NCI-H774 (cell line): ENCODE measurements at places on chromosomes 4 and X.

DNA sequence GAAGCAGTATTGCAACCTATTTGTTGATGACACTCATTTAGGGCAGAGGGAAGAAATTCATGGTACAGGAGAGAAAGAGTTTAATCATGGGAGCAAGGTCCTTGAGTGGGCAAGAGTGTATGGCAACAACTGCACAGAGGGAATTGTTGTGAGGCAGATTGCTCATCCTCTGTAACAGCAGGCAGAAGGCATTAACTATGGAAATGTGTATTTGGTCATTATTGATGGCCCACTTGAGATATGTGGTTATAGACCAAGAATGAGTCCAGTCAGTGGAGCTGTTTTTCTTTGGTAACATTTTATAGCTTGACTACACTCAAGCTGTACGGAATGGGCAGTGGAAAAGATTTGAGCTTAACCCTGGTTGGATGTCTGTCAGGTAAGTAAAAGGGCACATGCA, 15.9 kb downstream of the PLRG1 start:
- no peak for DNase-seq

- DNase-seq, result no peak
These were observed 582.1 kb upstream of the TENM3 start for GRCh38 chr4:181661090-181661489.

- DNase-seq, result peak; percentile 61
These were observed 75.0 kb upstream of the DHX15 start for GRCh38 chr4:24659241-24659961.

GRCh38 chr4:42167709-42168108, 15.3 kb upstream of the BEND4 start:
- no peak for DNase-seq

DNA sequence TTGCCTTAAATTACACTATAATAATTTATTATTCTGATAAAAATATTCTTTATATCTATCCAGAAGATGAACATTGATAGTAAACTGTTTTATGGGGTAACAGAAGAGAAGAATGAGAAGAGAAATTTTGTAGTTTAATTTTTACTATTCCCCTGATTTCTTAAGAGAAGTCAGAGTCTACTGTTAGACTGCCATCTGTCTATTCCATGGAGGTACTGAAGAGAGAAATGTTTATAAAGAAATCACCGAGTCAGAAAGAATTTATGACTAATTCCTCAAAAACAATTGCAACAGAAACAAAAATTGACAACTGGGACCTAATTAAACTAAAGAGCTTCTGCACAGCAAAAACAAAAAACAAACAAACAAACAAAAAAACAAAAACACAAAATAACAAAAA, 149.9 kb downstream of the FGF16 start:
- DNase-seq, result no peak

- no peak for DNase-seq
These were observed 193.0 kb upstream of the RPS6KA3 start for GRCh38 chrX:20459410-20460350.

GRCh38 chrX:69031971-69032391, 133.3 kb downstream of the PJA1 start:
- DNase-seq, result no peak

GRCh38 chrX:97234471-97235081, 350.9 kb downstream of the RPA4 start:
- DNase-seq, result no peak

GRCh38 chr4:73864961-73865360, 4.2 kb upstream of the CXCL1 start:
- no peak for DNase-seq

GRCh38 chr4:27090406-27090805, 229.8 kb downstream of the STIM2 start:
- no peak for DNase-seq

- DNase-seq, result no peak
These were observed 84.7 kb upstream of the NDST3 start for GRCh38 chr4:117949621-117950020.

DNA sequence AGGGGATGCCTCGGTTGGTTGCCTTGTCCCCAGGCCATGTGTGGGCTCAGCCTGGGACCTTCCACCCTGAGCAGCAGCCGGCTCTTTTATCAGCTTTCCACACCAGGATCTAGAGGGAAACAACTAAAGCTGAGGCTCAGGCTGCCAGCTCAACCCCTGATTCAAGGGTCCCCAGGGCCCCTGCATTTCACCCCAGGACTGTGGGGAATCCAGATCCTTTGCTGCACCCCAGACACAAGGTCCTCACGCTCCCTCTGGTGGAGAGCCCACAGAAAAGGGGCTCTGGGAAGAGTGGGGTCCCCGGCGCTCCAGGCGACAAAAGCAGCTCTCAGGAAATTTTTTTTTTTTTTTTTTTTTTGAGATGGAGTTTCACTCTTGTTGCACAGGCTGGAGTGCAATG, 64.3 kb downstream of the ZFYVE28 start:
- DNase-seq, result no peak

DNA sequence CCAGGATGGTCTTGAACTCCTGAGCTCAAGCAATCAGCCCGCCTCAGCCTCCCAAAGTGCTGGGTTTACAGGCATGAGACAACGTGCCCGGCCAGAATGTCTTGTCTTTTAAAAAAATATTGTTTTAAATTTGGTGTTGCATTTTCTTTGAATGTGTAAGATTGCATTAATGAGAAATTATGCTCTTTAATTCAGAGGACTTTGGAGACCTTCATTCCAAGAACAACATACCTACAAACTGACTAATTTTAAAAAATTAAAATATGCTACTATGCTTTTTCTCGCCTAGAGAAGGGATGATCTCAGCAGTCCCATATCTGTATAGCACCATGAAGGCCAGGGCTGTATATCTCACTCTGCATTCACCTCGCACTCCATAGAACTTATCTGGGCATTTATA, 204.3 kb upstream of the SLC7A11 start:
- no peak for DNase-seq

DNA sequence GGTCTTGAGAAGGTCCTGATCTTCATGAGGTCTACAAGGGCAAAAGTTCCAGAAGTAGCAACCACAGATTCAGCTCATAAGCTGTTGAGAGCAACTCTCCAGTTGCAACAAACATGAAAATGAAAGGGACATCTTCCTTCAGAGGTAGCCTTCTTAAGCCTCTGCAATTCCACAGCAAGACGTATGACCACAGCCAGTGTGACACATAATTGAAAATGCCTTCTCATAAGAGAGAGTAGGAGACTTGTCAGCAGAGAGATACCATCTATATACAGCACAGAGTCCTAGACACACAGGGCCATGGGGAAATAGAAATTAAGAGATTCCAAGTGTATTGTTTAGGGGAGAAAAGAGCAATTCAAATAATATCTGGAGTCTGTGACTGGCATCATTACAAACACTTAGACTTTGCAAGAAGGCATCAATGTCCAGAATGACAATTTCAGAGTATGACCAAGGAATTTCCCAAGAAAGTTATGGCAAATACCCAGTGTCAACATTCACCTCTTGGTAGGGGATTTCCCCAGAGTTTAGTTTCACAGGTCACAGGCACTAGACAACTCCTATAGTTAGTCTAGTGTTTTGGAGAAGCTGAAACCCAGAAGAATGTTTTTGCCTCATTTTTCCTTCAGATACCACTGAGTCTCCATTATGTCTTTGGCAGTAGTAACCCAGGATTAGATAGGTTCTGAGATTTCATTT, 340.3 kb downstream of the ZNF674 start:
- no peak for DNase-seq

- no peak for DNase-seq
These were observed 325.0 kb downstream of the ARHGAP10 start for GRCh38 chr4:148056879-148057278.

DNA sequence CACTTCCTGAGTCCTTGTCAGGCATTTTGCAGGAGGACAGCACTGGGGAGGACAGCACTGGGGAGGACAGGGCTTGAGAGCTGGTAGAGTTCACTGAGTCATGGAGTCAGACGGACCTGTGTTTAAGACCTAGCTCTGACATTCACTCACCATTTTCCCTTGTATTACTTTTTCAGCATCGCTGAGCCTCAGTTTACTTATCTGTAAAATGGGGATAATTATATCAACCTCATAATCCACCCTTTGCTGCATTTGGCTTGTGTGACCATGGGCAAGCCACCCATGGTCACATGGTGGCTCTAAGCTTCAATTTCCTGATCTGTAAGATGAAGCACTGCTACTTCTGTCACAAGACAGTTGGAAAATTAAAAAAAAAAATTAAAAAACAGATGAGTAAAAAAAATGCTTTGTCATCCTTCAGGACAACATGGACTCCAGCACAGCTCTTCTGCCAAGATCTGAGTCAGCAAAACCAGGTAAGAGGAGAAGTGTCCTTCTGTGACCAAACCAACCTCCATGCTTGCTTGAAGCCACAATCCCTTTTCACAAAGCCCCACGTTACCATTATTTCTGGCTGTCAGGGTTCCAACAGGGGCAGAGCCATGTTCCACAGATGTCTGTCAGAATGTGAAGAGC, 275.5 kb downstream of the RAB28 start:
- no peak for DNase-seq

- no peak for DNase-seq
These were observed 262.0 kb downstream of the PPP1R2C start for GRCh38 chrX:42515939-42516338.

DNA sequence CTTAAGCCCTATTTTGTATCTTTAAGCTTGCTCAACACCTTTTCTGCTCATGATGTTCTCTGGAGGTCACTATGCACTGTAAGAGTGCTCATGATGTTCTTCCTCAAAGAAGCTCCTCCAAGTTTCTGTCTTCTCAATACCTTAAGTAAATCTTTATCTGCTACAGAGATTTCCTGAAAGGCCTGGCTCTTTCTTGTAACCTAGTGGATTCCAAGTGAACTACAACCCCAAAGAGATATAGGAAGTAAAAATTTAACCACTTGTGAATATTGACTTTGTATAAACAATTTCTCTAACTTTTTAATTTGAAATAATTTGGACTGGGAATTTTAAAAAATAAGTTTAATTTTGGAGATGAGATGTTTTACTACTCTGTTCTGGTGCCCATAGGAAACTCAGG, 39.3 kb upstream of the XK start:
- DNase-seq, result no peak

DNA sequence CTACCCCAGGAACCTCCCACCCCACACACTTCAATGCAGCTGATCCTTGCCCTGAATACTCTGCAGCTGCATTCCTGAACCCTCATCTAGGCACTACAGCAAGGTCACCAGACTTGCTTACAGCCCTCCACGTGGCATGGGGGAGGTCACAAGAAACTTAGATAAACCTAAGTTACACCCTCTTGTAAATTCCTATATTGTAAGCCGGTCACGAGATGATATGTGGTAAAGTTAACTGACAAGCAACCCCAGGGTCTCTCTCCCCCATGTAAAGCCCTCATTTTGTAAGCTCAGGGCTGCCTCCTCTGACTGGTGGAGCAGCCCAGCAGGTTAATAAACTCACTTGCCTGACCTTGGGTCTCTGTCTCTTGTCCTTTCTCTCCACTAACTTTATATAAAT, 570.7 kb downstream of the PCDH7 start:
- no peak for DNase-seq

GRCh38 chrX:25295466-25295865, 279.7 kb upstream of the ARX start:
- DNase-seq, result no peak

- peak; percentile 45 for DNase-seq
These were observed 51.0 kb downstream of the GUCY1B1 start for GRCh38 chr4:155809835-155810234.

GRCh38 chrX:13254076-13254785, 65.6 kb downstream of the ATXN3L start:
- DNase-seq, result no peak

- DNase-seq, result no peak
These were observed 105.0 kb downstream of the TBL1X start for GRCh38 chrX:9569876-9570301.

- no peak for DNase-seq
These were observed 149.9 kb downstream of the CHIC2 start for GRCh38 chr4:53914313-53915016.

DNA sequence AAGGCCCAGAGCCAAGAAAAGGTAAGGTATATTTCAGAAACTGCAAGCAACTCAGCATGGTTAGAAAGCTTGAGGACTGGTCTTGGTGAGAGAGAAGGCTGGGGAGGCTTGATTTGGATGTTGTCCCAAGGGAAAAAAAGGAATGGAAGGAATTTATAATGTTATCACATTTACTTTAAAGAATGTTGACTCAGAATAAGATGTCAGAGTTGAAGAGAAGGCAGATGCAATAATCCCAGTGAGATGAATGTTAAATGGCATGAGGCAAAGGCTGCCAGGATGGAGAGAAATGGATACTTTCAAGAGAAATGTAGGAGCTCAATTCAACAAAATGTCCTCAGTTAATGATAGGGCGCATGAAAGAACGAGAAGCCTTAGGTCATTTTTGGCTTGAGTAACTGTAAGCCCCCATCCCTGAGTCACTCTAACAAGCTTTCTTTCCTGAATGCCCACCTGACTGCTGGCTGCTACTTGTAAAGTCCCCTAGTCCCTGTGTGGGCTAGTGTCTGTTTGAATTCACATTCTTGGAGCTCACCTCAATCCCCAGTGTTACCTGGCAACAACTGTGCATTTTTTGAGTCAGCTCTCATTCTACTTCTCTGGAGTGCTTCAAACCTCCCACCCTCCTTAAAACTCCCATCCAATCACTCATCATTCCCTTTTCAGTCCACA, 103.0 kb upstream of the TAPT1 start:
- DNase-seq, result no peak
